GM13977 (cell line): ENCODE measurements at places on chromosomes 2 and 18.

DNA sequence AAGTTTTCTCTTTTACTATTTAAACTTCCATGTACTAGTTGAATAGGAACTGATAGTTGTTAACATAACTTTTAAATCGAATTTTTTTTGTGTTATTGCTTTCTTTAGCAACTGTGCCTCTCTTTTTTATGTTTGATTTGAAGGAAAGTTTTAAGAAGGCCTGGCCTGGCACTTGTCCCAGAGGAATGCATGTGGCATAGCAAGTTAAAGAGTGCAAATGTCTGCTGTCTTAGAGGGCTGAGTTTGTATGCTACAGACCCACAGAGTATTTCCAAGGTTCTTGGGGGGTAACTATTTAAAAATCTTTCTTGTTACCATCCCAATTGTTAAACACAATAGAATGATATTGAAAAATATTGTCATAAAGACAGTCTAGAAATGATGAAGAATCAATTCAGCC is 47.0 kb downstream of the MTCL1 start:
- DNase-seq, result no peak

DNA sequence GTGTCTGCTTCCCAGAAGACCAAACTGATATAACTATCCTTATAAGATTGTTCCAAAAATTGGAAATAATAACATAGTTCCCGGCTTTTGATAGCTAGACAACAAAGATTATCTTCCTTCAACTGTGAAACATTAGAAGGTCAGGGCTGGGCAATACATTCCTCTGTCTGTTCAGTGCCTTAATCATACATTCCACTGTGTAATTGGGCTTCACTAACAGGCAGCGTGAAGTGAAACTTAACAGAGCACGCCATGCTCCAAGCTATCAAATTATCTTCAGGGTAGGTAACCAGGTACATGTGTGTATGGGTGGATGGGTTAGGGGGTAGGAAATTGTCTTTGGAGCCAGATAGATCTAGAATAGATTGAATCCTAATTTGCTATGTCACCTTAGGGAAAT is 23.5 kb upstream of the ARL5A start:
- DNase-seq, result no peak

- DNase-seq, result no peak
Observed at GRCh38 chr2:88828397-88829137, 137.1 kb downstream of the RPIA start.

GRCh38 chr2:180443888-180444287 is 436.8 kb upstream of the CWC22 start:
- no peak for DNase-seq

- no peak for DNase-seq
Observed at GRCh38 chr2:137165968-137166367, 400.6 kb downstream of the THSD7B start.

DNA sequence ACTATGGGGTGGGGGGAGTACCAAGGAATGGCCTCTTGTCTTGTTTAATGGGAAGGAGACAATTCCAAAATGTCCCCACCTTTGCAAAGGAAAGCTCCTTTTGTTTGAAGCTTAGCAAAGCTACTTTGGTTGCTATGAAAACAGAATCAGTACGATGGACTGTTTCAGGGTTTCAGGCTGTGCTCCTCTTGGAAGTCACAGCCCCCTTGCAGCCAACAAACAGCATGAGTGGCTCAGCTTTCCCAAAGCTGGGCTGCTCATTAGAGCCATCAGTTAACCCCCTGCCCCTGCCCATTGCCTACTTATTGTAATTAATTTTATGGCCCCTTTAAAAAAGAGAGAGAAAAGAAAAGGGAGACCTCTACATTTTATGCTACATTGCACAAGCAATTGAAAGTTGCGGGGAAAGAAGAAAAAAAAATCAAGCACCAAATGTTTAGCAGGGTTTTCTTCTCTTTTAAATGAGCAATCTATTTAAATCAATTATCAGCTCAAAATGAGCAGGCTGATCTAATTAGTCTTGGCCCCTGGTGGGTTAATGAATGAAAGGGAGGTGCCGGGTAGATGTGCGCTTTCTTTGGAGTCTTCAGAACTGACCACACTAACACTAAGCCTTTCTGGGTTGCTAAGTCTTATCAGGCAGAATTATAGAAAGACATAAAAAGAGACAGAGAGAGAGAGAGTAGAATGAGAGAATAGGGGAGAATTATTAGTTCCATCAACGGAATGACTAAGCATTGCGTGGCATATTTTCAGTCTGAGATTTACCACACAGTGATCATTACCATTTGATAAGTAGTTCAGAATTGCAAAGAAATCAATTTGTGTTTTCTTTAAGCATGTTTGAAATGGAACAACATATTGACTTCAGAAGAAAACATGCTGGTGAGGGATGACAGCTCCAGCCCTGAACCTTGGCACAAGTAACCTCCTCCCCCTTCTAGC is 284.9 kb downstream of the INSIG2 start:
- DNase-seq, result no peak
